Stimulated activated CD4-positive, alpha-beta T cell treated with anti-CD3 and anti-CD28 coated beads, TNF-alpha, amount 100 ng/mL, for 24 hours (primary cell): ENCODE measurements at places on chromosomes 2 and 18.

- DNase-seq = no peak
Measured at GRCh38 chr2:168849610-168850009, 40.6 kb downstream of the SPC25 start.

DNA sequence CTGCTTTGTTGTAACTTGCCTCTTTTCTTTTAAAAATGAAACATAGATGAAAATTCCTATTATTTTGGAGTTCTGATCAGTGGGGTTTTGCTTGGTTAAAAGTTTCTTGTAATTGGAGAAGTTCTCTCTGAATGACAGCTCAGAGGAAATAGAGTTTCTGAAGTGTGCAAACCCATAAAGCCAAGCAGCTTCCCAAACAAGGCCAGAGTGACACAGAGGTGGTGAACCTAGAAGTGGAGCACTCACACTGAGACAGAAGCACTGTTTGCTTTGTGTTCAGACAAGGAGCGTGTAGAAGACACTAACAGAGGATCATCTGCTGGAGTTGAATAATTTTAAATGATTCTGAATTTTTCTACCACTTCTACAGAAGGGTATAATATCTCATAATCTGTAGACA lies 49.2 kb downstream of the FBXO48 start:
- no peak for DNase-seq

DNA sequence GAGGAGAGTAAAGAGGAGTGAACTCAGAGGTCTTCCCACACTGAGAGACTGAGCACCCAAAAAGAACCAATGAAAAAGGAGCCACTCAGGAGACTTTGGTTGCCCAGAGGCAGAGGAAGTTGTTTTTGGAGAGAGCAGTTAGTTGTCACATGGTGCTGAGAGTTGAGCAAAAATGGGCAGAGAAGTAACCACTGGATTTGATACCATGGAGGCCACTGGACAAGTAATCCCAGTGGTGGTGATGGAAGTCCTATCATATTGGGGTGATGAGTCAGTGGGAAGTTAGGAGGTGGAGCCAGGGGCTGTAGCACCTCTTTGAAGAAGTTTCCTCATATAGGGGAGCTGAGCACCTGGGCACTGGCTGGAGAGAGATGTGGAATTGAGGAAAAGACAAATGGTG lies 235.8 kb downstream of the TPGS2 start:
- no peak for DNase-seq

DNA sequence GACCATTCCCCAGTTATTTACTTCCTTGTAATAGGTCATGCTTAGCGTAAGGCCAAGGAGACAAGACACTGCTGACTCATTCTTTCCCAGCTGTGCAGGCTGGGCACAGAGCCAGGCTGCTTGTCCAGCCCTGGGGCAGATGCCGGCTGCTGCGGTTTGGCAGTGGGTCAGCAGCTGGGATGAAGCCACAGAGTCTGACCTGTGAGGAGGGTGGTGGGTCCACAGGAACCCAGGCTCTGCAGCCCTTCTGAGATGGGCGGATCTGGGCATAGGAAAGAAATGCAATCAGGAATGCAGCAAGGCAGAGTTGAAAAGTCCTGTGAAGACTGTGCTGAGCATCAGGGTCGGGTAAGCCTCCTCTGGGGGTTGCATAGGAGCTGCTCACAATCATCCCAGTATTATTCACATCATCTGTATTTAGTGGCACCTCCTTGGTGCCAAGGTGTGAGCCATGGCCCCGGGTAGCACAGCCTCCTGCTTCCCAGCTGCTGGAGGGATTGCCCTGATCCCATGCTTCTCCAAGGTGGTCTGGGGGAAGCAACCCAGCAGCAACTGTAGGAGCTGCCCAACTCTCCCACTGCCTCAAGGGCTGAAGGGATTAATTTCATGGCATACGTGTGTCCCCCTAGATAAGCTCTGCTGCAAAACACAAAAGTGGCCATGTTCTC lies 139.0 kb downstream of the DDX1 start:
- DNase-seq = no peak

DNA sequence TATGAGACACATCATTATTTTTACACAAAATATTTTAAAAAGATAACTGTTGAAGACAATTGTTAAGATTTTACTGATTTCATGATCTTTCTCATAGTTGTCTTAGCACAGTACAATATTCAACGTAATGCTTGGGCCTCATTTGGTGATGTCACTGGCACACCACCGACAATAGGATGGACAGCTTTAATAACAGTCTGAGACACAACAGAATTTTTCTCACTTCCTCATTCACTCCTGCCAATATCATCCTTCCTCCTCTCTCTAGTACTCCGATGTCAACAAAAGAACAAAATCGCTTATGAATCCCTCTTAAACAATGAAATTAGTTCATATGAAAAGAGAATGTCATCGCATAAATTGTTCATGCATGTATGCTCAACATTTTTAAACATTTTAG lies 461.9 kb upstream of the CDH7 start:
- no peak for DNase-seq

- no peak for DNase-seq
Measured at GRCh38 chr2:18603854-18604530, 14.6 kb upstream of the NT5C1B start.

DNA sequence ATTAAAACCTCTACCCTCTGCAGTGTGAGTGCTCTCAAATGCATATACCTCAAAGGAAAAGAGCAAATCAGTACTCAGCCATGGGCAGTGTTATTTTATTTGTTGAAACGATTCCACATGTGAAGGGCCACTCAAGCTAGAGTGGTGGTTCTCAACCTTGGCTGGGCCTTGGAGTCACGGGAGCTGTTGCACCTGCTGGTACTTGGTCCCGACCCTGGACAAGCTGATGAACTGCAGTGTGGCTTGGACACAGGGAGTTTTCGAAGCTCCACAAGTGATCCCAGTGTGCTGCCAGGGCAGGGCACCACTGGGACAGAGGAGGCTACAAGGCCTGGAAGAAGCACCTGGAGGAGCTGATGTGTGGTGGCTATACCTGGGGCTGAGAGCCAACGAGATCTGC lies 19.7 kb downstream of the GNLY start:
- no peak for DNase-seq
